ENCODE measurements at places on chromosomes 7 and 10.

DNA sequence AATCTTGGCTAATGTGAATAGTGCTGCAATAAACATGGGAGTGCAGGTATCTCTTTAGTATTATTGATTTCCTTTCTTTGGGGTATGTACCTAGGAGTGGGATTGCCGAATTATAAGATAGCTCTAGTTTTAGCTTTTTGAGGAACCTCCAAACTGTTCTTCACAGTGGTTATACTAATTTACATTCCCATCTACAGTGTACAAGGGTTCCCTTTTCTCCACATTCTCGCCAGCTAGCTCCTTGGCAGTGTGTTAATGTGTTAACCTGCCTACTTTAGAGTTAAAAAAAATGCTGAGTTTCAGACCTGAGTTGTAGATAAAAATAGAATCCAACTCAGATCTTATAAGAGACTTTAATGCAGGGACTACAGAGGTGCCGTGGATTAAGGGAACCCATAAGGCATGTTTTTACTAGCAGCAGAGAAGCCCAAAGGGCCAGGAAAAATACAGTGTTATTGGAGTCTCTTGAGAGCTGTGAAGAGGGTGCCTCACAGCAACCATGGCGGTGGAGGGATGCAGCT lies 35.4 kb downstream of the CDK13 start:
- DNase-seq, result no peak

- DNase-seq, result no peak
These were observed 435.4 kb downstream of the SUGCT start for GRCh38 chr7:40570223-40570622.

- no peak for DNase-seq
These were observed at the start of gene NPTX2 for GRCh38 chr7:98617051-98617959. Gene NPTX2 (plus strand): TSS chr7:98617285. CDS start chr7:98617462, 177 bp downstream.

DNA sequence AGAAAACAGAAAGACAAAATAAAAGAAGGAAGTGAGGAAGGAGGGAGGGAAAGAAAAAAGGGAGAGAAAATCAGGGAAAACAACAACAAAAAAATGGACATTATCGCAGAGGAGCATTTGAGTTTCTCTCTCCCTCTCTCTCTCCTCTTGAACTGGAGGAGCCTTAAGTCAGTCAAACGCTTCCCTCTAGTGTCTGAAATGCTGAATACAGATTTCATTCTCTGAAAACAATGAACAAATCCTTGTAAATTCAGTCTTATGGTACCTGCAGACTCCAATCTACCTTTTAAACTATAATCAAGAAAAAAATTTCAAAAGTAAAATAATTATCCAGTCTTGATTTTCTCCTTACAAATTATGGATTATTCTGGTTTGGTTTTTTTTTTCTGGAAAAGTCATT lies 89.2 kb upstream of the PFKP start:
- no peak for DNase-seq

DNA sequence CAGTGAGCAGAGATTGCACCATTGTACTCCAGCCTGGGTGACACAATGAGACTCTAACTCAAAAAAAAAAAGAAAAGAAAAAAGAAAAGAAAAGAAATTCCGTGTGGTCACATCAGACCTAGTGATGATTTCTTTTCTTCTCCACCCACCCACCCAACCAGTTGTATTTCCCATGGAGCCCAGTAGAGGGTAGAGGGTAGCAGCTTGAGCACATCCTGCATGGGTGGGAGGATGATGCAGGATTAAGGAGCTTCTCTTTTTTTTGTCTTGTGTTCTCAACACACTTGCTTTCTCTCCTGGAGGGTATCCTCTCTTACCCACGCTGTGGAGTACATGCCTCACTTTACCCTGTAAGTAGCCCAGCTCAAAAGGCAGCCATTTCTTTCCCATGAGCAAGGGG lies 118.6 kb upstream of the CARD11 start:
- DNase-seq, result no peak

DNA sequence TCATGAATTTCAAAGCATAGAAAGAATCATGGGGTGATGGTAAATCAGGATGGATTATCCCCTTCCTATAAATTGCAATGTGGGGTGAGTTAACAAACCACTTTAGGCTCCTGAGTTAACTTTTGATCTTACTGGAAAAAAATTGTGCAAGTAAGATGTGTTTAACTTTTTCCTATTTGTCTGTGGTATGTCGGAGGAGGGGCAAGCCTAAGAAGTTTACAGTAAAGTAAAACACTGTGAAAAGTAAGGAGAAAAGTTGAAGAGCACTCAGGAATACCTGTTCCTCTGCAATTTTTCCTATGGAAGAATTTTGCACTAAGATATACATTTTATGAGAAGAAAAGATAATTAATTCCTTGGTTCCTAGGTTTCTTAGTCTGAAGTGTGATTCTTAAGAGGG lies 44.4 kb downstream of the IFIT5 start:
- DNase-seq, result no peak

Data from activated gamma-delta T cell treated with Interleukin-2 at 50 U/mL for 16 hours (primary cell).